ENCODE measurements at places on chromosomes 6 and 20.
A peak's percentile ranks its signal among the peaks of the same experiment; 100 is the strongest.

GRCh38 chr6:42007286-42008137, 42.8 kb upstream of the TAF8 start:
- peak; percentile 67 for DNase-seq

DNA sequence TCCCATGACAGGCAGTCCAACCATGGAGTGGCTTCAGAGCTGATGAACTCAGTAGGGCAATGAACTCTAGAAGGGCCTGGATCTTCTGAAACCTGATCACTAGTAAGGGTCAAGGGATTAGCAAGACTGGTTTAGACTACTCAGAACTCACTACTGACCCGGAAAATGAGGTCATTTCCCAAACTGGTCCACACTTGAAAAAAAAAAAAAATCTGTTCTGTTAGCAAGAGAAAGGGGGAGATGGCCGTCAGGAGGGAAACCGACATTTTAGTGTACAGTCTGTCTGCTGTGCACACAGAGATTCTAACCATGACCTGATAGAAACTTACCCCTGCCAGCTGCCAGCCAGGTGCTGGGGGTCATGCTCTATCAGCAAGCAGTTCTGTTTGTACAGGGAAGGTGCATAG, 262.4 kb upstream of the AGPAT4 start:
- no peak for DNase-seq

DNA sequence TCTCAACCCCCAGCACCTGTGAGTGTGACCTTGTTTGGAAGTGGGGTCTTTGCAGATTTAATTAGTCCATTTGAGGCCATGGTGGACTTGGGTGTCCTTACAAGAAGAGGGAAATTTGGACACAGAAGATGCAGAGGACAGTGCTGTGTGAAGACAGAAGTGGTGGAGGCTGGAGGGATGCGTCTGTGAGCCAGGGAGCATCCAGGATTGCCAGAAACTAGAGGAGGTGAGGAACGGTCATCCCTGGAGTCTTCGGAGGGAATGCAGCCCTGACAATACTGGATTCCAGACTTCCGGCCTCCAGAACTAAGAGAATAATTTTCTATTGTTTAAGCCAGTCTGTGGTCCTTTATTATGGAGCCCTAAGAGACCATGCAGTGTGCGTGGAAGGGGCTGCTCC, 22.9 kb upstream of the NPBWR2 start:
- DNase-seq: no peak

GRCh38 chr6:41599852-41600445, 38.3 kb upstream of the MDFI start:
- DNase-seq: no peak

GRCh38 chr6:32154514-32155161, 697 bp downstream of the PPT2 start:
- DNase-seq: peak; percentile 61

GRCh38 chr20:1440024-1440423, 26.6 kb downstream of the NSFL1C start:
- peak; percentile 10 for DNase-seq

DNA sequence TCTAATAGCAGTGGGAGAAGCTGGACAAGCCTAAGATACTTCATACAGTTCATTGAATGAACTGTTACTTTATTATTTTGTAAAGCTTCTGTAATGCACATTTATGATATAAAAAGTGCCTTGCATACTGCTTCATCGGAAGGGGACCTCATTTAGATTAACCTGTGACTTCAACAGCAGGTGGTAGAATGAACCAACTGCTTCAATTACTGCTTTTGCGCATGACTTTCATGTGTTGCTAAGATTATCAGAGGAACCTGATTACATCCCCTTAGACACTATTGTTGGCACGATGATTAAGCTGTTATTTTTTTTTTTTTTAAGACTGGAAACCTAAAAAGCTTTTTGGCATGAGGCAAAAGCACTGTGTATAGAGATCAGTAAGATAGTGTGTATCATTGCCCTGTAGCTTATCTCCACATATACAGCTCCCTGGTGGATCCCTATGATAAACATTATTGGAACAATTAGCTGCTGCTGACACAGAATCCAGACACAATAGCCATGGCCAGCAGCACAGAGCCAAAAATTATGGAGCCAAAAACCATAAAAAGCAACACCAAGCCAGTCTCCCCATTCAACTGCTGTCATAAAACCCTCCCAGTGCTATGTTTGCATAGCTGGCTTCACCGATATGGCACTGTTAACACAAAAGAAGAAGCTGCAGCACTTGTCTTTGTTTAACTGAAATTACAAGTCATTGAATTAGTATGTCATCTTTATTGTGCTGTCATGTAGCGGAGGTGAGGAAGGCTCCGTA, 731.6 kb upstream of the MMS22L start:
- no peak for DNase-seq

DNA sequence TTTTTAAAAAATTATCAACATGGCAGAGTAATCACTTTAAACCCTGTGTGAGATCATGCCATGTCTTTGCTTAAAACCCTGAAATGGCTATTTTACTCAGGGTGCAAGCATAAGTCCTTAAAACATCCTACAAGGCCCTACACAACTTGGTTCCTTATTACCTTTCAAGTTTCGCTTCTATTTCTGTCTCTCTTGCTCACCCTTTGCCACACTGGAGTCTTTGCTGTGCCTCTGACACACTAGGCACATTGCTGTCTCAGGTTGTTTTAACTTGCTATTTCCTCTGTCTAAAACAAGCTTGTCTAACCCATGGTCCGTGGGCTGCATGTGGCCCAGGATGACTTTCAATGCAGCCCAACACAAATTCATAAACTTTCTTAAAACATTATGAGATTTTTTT, 55.6 kb downstream of the KIAA0408 start:
- no peak for DNase-seq

GRCh38 chr6:131226459-131227157, 91.3 kb downstream of the AKAP7 start:
- no peak for DNase-seq

DNA sequence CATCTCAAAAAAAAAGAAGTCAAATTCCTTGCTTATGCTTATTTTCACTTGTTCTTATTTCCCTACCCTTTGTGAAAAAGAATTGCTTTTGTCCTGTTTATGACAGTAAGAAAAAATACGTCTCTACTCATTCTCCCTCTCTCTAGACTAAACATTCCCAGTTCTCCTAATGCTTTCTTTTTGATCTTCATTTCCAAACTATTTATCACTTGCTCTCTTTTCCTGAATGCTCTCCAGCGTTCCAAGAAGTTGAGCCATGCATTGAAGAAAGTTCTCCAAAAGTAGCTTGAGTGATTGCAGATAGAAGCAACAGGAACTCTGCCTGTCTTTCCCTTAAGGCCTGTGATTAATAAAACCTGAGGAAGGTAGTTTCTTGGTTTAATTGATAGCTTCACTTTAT, 53.1 kb upstream of the TMEM170B start:
- DNase-seq: no peak

- no peak for DNase-seq
Observed at GRCh38 chr6:38153798-38154345, 334.3 kb downstream of the ZFAND3 start.

- no peak for DNase-seq
Observed at GRCh38 chr6:64415926-64416325, 780.3 kb downstream of the PHF3 start.

GRCh38 chr6:113377362-113377942, 479.7 kb upstream of the MARCKS start:
- no peak for DNase-seq

DNA sequence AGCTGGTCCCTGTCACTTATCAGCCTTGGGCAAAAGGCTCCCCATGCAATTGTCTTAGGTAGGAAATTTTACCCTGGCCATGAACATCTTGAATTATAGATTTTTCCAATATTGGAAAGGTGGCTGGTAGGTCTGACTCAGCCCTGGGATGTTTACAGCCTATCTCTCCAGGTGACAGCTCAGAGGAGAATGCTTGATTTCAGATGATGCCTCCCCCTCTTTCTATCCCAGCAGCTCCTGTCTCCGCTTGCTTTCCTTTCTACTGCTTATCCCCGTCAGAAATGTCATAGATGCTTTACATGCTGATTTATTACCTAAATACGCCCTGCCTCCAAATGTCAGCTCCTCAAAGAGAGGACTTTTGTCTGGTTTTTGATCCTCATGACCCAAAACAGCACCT, 109.6 kb downstream of the NFATC2 start:
- DNase-seq: no peak

GRCh38 chr6:23559587-23560343, 566.2 kb upstream of the NRSN1 start:
- DNase-seq: no peak

- DNase-seq: no peak
Observed at GRCh38 chr6:132659082-132659481, at the start of gene TAAR1. TSS of gene TAAR1 (minus strand) at chr6:132659182. CDS start at chr6:132646003, 13,179 bp downstream.

All from activated naive CD8-positive, alpha-beta T cell treated with anti-CD3 and anti-CD28 coated beads, Interleukin-2, amount 50 U/mL, for 24 hours (primary cell).